ENCODE measurements at places on chromosomes 11 and 22.

DNA sequence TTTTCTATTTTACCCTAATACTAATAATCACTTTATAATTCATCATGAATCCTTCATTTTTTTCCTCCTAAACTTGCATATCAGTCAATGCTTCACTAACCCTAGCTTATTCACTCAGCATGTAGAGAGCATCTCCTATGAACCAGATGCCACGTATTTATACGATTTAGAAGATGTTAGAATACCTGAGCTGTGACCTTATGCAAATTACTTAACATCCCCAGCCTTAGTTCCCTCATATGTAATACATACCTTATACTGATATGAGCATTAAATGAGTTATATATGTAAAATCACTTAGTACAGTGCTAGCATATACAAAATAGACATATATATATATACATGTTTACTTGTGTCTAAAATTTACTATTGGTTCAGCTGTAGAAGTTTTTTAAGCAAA, 9.0 kb downstream of the FAM76B start:
- no peak for DNase-seq

- DNase-seq: peak; percentile 43
Observed at GRCh38 chr22:26172389-26172990, 3.2 kb downstream of the SEZ6L start.

GRCh38 chr22:39625569-39626537, 55.3 kb downstream of the CACNA1I start:
- DNase-seq: no peak

- DNase-seq: peak; percentile 82
Observed at GRCh38 chr11:304915-305843, 2.4 kb upstream of the IFITM2 start.

DNA sequence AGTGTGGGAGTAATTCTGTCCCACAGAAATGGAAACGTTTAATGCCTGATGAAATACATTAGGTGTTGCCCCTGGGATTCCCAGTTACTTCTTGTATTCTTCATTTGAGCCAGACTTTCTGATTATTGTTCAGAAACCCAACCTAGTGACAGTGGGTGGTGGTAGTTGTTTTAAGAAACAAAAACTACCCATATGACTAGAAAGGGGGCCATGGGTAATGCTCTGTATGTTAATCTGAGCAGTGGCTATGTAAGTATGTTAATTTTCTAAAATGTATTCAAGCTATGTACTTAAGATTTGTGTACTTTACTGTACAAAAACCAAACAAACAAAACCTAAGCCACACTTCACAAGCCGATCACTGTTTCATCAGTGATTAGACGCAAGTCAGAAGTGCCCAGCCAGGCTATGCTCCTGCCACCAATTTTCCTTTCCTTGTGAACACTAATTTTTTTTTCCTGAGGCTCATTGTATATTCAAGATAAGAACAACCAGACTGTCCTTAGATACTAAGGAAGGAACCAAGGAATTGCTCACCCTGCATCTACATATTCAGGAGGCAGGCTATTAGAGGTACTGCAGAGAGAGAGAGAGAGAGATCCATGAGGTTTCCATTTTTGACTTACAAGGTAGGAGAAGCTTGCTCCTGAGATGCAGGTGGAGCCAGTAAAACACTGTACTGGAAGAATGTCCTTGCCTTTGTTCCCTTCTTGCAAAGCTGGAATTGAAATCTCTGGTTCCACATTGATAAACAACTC, 122.7 kb downstream of the DBX1 start:
- DNase-seq: no peak

GRCh38 chr11:128234143-128234542, 353.2 kb downstream of the ETS1 start:
- no peak for DNase-seq
